ENCODE measurements at places on chromosomes 7 and 10.

DNA sequence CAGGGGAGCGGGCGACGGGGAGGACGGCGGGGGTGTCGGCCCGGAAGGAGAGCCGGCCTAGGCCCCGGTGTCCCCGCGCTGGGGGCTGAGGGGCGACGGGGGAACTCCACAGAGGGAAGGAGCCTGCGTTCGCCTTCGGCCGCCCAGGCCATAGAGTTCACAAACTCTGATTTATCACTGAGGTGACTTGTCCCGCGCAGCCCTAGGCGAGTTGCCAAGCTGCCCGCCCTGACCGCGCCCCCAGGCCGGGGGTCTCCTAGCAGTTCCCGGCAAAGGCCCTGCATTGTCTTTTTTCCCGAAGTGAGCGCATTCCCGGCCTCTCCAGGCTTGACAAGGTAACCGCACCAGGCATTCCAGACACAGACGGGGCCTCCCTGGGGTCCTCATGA is 2.9 kb upstream of the NKX6-2 start:
- no peak for DNase-seq

DNA sequence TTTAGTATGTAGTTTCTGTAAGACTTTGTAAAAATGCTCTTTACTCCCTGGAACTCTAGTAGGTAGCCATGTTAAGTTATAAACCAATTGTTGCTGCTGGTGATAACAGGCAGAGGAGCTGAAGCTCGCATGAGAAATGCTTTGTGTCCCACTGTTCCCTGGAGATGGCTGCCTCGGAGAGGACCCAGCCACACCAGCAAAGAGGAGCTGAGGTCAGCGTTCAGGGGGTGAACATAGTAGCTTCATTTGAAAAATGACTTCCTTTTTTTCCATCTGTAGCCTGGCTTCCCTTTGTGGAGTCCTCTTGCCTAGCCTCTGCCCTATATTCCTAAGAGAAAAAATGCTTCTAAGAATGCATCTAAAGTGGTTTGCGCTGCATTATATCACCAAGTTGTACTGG is 20.3 kb downstream of the CELF2 start:
- DNase-seq = no peak

DNA sequence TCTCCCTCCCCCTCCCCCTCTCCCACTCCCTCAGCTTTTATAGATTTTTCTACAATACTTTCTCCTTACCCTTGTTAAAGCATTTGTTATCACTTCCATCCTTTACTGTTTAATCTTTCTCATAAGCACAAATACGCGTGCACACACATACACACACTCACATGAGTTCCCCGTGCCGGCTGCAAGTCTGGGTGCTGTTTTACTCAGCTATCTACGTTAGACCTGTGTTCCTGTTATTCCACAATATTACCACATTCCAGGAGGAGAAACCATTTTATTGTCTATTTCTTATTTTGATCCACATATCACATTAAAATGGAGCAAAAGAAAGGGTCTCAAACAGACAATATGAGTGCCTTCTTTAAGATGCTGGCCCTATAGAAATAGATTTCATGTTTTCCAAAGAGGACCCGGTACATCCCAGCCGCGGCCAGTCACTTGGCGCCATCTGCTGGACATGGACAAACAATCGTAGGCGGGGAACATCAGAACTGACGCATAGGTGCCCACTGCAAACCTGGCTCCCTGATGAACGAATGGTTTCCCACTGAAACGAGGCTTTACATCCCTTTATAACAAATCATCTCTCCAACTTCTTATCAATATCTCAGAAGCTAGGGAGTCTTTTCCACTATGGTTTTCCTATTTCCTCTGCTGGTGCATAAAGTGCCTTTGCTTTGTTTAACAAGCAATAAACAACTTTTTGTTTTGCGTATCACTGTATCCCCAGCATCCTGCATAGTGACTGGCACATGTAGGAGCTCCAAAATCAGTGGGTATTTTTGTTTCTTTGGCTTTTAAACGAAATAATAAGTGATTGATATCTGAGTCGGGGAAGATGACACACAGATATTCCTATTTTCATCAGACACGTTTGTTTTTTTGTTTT is 25.2 kb upstream of the OPTN start:
- peak; percentile 10 for DNase-seq

DNA sequence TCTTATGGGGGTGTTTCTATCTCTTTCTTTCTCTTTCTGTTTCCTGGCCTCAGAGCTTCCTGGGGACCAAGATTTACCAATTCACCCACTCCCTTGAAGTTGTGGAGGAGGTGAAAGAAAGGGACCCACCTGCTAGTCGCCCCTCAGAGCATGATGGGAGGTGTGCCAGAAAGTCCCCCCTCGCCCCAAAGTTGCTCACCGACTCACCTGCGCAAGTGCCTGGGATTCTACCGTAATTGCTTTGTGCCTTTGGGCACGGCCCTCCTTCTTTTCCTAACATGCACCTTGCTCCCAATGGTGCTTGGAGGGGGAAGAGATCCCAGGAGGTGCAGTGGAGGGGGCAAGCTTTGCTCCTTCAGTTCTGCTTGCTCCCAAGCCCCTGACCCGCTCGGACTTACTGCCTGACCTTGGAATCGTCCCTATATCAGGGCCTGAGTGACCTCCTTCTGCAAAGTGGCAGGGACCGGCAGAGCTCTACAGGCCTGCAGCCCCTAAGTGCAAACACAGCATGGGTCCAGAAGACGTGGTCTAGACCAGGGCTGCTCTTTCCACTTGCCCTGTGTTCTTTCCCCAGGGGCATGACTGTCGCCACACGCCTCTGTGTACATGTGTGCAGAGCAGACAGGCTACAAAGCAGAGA is 12.2 kb downstream of the AQP1 start:
- no peak for DNase-seq

- DNase-seq = no peak
Measured at GRCh38 chr7:155643804-155644177, 670 bp upstream of the RBM33 start.

DNA sequence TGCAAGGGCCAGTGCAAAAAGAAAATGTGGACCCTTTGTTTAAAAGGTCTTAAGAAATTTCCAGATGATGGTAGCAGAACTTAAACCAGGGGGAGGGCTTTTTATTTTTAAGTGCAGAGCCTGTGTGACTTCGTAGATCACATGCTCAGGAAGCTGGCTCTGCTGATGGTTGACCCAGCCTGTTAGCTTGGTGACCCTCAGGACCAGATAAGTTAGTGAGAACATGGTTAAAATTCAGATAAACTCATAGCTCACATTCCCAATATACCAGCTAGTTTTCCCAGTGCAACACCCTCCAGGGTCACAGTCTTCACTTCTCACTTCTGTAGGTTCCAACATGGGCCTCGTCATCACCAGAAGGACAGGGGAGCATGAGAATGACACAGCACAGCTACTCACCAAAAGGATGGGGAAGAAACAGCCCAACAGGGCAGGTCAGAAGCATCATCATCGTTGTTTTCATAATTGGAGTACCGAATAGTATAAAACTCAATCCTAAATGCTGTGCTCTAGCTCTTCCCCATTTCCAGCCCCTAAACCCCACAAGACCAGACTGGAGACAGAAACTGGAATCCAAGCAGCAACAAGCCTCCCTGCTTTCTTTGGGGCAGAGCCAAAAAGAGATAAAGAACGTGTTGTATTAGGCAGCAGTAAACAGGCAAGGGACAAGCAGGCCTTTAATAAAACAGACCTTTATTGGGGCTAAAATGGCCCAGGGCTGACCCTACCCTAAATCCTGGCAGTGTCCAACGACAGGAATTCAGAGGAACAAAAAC is 102.2 kb upstream of the ANKRD1 start:
- no peak for DNase-seq

- no peak for DNase-seq
Measured at GRCh38 chr10:103680869-103681236, 174.5 kb downstream of the SH3PXD2A start.

- DNase-seq = no peak
Measured at GRCh38 chr10:16770670-16771069, 46.6 kb downstream of the RSU1 start.

DNA sequence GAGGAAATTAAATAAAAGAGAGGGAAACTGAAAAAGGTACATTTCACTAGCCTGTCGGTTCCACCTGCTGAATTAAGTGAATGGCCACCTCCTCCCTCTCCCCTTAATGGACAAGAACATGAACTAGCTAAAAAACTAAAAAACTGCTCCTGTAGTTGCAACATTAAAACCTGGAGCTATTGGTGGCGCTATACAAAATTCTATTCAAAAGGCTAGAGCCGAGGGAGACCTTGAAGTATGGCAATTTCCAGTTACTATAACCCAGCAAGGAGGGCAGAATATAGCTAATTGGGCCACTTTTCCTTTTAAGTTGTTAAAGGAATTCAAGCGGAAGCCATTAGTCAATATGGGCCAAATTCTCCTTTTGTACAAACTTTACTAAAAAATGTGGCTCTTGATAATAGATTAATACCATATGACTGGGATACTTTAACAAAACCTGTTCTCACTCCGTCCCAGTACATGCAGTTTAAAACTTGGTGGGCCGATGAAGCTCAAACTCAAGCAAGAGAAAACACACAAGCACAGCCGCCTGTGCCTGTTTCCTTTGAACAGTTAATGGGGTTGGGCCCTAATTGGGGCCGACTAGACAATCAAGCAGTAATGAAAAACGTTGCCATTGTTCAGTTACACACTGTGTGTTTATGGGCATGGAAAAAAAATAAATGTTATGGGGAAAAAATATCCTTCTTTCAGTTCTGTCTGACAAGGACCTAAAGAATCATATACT is 6.5 kb upstream of the CHST3 start:
- DNase-seq = no peak

DNA sequence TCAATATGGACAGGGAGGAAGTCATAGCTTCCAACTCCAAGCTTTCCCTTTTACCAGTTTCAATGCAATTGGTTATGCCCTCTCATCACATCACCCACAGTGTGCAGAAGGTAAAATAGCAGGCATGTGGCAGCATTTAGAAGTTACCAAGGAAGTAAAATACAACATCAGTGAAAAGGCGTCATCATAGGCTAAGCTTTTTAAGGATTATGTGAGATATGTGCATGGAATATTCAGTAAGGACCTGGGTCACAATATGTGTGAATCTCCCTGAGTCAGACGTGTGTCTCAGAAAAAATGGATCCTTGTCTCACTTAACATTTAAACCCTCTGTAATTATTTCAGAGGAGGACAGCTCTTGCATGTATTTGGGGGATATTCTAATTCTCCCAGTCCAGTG is 522.8 kb upstream of the POM121L12 start:
- DNase-seq = no peak

DNA sequence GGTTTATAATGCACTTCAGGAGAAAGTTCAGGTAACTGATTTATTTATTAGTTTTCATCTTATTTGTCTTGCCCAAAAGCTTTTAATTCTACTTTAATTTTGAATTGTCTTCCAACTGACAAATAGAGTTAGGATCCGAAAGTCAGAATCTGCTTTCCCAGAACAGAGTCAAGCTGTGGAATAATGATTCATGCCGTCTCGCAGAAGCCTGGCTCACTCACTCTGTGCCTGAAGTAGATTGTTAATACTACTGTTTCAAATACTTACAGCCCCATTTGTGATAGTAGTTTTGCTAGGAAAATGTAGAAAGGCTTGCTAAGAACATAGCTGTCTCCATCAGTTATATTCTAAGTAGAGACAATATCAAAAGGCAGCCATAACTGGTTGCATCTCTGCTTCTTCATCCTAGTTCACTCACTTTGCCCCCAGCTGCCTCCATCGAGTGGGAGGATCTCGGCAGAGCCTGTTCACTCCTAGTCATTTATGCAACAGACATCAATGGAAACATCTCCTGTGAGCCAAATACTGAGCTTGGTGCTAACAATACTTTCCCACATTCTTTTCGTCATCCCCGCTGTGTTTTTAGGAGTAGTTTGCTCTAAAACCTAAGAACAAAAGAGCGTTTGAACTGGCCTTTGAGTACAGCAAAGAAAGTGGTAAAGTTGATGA is 28.0 kb downstream of the ABRAXAS2 start:
- no peak for DNase-seq

DNA sequence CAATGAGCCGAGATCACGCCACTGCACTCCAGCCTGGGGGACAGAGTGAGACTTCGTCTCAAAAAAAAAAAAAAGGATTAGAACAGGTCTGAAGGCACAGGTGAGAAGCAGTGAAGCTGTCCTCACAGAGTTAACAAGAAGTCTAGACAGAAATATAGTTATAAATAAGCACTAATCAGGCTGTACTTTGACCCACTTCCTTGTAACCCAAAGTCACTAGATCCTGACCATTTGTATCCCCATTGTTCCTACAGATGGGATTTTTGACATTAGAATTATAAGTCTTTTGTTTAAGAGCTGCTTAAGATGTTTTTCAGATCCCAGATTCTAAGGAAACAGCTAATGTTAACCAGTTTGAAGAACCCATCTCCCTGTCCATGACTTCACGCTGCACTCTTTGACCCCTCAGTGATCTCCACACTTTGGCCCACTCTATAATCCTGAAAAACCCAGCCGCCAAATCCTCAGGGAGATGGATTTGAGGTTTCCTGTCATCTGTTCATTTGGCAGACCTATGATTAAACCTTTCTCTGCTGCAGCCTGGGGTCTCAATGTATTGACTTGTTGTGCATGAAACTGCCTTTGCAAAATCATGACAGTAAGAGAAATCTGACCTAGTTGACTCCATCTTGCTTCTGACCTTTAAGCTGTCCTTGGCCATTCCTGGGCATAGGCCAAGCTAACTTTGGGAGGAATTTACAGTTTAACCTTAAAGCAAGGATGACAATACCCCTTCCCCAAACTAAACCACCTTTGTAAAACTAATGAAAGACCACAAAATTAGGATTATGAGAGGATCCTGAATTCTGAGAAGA is 11.4 kb downstream of the SSMEM1 start:
- no peak for DNase-seq

- DNase-seq = no peak
Measured at GRCh38 chr10:88870089-88870488, 10.0 kb upstream of the STAMBPL1 start.

DNA sequence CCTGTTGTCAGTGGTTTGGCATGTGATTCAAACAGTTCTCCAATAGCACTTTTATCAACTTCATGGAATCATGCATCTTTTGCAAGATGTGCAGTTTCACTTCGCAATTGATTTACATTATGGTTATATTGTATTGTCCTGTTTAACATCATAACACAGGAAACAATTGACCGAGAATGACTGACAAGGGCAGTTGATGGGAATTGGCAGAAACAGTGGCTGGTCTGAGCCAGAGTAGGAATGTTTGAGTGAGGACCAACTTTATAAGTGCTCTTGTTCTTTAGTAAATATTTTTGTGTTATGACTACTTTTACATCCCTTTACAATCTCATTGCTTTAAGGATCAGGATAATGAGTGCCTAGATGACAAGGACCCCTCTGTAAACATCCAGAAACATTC is 2.2 kb downstream of the KLHL7 start:
- no peak for DNase-seq

GRCh38 chr7:42095791-42096190 is 141.2 kb downstream of the GLI3 start:
- DNase-seq = no peak

GRCh38 chr10:22479419-22479818 is 134.1 kb downstream of the SPAG6 start:
- DNase-seq = peak; percentile 0

GRCh38 chr10:13437026-13437555 is 89.0 kb upstream of the SEPHS1 start:
- DNase-seq = no peak

DNA sequence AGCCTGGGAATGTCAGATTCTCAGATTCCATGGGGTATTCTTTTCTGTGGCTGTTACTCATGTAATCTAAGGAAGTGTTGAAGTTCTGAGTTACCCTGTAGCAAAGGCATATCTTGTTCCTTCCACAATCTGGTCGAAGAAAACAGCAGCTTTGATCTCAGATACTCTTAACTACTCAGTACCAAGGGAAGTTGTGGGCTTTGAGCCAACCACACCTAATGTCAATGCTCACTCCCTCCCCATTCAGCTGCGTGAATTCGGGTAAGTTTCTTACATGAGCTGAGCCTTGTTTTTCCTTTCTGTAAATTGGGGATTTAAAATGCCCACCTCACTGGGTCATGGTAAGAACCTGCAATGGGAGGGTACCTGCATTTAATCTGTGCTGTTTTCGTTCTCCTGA is 52.5 kb downstream of the PTPRN2 start:
- no peak for DNase-seq

Data from NCI-H524 (cell line).